DMS153 (cell line): ENCODE measurements at places on chromosomes 12 and 14.
A peak's percentile ranks its signal among the peaks of the same experiment; 100 is the strongest.

- DNase-seq, result no peak
Measured at GRCh38 chr12:23484238-23484637, 465.2 kb downstream of the SOX5 start.

- DNase-seq, result no peak
Measured at GRCh38 chr14:91012045-91012444, 48.4 kb downstream of the RPS6KA5 start.

DNA sequence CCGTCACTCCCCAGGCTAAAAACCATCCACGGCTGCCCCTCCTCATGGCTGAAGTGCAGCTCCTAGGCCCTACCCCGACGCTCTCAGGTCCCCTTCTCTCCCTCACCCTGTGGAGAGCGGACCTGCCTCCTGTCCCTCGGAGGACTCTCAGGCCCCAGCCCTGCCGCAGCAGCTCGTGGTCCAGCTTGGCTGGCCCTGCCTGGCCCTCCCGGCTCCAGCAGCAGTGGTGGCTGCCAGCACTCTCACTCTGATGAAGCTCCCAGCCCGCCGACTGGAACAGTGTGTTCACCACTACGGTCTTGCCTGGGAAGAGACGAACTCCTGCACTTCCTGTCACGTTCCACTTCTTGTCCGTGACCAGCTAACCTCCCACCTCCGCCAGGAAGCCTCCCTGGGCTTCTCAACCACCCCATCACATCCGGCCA is 11.1 kb downstream of the BAG5 start:
- DNase-seq, result no peak

GRCh38 chr12:57242691-57243454 is 8.1 kb downstream of the STAC3 start:
- DNase-seq, result peak; percentile 93

DNA sequence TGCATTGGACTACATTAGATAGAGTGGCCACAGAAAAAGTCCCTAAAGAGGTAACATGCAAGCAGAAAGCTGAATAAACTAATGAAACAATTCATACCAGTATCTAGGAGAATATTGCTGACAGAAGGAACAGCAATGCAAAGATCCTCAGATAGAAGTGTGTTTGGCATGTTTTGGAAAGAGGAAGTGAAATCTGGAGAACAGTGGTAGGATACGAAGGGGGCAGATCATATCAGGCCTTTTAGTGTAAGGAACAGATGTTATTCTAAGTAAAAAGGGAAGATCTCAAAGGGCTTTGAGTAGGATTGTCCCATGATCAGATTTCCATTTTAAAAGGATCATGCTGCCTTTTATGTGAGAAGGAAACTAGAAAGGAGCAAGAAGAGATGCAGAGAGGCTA is 342.9 kb downstream of the PAWR start:
- DNase-seq, result no peak

DNA sequence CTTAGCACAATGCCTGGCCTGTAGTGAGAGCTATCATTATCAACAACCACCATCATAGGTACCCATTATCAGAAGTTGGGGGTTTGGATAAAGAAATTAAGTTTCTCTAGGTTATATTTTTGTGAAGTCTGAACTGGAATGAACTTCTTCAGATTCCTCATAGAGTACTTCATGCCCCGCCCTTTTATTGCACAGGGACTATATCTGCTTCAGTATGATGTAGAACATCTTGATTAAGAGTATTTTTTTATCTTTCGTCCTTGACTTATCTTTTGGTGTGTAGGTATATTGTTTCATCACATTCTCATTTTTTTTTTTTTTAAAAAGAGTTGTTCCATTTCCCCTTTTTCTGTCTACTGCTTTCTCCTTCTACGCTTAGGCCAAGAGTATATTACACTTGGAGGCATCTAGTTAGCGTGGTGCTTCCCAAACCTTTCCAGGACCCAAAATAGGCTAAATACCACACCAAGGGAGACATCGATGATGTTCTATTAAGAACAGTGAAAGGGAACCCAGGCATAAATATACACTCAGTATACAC is 467.5 kb downstream of the ZFP36L1 start:
- no peak for DNase-seq

DNA sequence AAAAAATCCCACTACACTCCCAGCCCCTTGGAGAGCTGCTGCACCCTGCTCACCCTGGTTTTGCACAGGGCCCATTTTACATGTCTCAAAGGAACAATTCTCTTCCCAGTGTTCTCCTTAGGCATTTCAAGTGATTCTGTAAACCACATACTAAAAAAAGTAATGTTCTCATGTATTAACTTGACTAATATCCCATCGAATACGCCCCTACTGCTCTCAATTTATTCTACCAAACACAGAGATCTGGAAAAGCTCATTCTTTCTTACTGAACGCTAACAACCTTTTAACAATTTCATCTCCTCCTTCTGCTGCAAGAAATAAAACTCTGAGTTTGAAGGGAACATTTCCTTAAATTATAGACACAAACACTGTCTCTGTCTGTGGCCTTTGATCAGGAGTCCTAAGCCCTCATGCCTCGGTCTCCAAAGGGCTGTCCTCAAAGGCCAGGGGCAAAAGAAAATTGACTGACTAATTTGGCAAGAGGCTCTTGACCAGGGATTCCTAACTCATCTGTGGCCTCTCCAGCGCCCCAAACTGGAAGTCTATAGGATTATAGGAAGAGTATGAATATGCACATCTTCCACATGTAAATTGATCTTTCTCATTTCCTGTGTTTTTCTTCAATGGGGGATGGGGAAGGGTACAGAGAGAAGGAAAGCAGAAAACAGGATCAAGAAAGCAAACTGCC is 17.1 kb upstream of the TSPAN11 start:
- no peak for DNase-seq

DNA sequence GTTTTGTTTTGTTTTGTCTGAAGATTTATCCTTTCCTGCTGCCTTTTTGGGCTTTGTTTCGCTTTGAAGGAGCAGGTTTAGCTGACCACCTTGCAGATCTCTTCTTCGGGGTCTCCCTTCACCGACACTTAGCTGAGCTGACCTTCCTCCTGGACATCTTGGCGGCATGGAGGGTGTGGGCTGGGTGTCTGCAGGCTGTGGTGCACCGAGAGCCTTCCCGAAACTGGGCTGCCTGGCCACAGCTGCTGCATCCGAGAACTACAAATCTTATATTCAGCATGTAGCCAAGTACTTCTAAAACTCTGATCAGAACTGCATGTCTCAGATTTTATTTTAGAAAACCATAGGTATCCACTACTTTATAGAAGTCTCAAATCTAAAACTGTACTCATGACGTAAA is 84.9 kb downstream of the PPFIBP1 start:
- DNase-seq, result no peak

- no peak for DNase-seq
Measured at GRCh38 chr12:52198454-52199215, 6.8 kb upstream of the KRT80 start.

- DNase-seq, result no peak
Measured at GRCh38 chr12:49015196-49015595, 3.4 kb downstream of the PRKAG1 start.

DNA sequence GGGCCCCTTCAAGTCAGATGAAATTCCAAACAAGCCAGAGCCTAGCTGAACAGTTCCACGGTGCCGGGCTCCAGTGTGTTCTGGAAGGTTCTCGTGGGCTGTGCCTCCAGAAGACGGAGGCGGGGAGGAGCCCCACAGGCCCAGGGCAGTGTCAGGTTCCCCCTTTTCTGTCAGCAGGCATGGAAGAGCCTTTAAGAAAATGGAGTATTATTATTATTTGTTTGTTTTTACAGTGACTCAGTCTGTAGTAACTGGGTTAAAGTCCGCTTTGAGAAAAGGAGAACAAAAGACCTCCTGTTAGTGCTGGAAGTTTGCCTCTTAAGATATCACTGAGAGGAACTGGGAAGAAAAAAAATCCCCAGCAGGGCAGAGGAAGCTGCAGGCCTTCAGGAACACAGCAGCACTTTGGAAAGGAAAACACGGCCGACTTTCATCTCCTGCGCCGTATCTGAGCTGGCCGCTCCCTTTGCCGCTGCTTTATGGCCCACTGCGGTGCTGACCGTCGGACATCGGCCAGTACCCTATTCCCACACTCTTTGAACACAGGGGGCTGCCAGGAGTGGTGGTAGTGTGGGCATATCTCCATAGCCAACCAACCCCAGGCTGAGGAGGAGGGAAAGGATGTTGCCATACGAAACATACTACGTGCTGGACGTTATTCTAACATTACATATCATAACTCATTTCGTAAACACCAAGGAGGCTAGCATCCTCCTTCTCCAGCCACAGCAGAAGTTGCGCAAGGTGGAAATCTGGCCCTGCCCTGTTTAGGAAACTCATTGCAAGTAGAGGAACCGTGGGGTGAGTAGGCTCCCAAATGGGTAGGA is 194.0 kb downstream of the ZFP36L1 start:
- DNase-seq, result no peak

- DNase-seq, result no peak
Measured at GRCh38 chr12:55875704-55876467, 33.1 kb upstream of the MMP19 start.

DNA sequence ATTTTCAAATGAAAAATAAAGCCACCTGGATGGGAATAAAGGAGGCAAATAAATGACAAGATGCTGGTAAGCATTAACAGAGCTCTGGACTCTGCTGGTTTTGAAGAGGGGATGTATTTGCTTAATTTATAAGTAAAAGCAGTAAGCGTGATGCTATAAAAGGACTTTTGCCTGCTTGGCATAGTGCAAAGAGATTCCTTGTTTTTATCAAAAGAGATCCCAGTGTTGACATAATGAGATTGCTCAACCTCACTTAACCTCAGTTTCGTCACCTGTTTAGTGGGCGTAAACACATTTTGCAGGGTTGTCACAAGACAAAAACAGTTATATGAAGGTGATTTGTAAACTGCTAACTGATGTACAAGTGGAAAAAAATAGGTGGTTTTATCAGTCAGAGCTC is 13.8 kb downstream of the ASCL1 start:
- DNase-seq, result no peak

DNA sequence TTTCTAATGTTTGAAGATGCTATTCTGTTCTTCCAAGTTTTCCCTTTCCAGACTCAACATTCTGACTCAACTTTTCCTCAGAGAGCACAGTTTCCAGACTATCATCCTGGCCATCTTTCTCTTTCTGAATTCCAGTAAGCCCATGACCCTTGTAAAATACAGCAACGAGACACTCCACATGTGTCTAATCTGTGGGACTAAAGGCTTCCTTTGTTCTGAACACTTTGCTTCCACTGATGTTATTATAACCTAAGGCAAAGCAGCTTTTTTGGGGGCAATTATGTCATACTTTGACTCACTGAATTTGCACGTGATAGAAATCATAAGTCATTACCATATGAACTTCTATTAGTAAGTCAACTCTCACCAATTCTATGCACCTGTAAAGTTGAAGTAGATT is 6.3 kb upstream of the ART4 start:
- DNase-seq, result no peak

- DNase-seq, result no peak
Measured at GRCh38 chr14:33917661-33918060, 33.2 kb downstream of the EGLN3 start.

DNA sequence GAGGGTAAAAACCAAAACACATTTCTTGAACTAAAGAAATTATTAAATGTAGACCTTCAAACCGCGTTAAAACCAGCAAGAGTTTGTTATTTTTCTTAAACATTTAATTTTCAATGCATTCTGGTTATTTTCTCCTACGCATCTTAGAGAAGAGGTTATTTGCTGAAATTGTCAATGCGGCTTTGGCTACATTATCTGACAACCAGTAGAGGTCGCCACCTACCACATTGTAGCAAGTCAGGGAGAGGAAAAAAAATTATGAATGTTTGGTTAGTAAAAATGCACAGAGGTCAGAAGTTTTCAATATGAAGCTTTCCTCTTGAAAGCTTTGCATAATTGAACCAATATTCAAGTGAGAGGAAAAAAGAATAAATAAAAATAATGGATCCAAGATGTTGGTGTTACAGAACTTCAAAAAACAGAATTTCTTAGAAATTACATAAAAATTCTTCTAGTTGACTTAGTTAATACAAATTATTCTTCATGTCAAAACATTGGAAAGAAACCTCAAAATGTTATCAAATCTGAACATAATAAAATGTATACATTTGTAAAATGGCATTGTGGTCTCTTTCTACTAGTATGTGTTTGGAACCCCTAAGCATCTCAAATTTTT is 159.4 kb upstream of the TMTC2 start:
- peak; percentile 43 for DNase-seq

DNA sequence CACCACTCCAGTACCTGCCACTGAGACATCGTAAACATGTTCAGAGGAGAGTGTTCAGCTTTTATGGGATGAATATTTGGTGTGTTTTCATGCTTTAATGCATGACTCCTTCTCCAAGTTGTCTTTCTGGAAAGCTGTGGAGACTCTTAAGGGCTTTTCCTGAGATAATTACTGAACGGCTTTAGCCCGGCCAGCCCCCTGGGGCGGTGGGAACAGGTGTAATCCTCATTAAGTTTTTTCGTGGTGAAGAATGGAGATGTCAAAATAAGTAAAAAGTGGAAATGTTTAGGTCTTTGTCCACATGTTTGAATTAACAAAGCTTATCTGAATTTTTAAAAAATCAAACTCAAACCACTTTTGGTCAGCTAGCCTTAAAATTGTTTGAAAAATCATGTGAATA is 1.5 kb downstream of the SYNE2 start:
- no peak for DNase-seq

DNA sequence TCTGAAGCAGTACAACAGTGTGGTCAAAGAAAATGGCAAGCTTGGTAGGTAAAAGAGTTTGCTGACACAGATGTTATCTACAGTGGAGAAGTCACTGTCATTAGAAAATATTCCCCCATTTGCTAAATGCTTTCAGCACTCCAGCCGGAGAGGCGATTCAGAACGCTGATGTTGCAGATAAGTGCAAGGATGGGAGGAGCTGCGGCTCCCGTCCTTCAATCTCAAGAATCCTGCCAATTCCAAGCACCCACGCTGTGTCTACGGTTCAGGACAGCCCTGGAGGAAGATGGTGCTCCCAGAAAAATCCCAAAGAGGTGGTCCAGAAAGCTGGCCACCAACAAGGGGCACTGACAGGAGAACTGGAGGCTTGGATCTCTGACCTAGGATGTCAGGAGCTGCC is 79.1 kb downstream of the ZFP36L1 start:
- no peak for DNase-seq

GRCh38 chr12:29427964-29428363 is 47.0 kb upstream of the ERGIC2 start:
- no peak for DNase-seq

GRCh38 chr14:73810478-73811163 is 41.0 kb upstream of the PTGR2 start:
- DNase-seq, result no peak

GRCh38 chr12:104560881-104561280 is 104.1 kb downstream of the CHST11 start:
- DNase-seq, result no peak
